ENCODE measurements at places on chromosomes 4 and X.

DNA sequence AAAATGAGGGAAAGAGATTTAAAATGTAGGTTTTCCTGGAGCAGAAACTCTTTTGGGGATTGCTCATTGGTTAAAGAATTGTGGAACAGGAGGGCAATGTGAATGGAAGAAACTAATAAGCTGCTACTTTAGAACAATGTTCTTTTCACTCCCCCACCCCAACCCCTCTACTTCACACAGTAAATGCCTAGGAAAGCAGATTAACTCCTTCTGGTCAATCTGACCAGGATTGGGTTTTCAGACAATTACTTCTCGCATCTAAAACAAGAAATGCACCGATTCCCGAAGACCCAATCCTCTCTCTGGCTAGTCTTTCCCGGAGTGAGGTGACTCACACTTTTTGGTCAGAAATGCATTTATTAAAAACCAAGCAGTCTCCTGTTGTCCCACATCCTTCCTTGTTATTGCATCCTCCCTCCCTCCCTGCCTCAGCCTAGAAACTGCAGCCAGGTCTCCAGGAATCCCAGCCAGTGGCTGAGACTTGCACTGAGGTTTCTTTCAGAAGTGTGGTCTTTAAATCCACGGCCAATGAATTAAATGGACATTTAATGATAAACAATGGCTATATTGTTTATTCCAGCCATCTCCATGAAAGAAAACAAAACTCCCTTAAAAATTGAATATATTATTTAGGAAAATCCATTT lies 21.4 kb downstream of the MFAP3L start:
- DNase-seq: no peak

GRCh38 chr4:147853706-147854105 lies 121.8 kb downstream of the ARHGAP10 start:
- no peak for DNase-seq

- no peak for DNase-seq
Measured at GRCh38 chr4:182862921-182863320, 54.3 kb downstream of the DCTD start.

- peak; percentile 70 for DNase-seq
Measured at GRCh38 chr4:25180524-25181131, 20.4 kb upstream of the SEPSECS start.

GRCh38 chrX:110045421-110045820 lies 42.5 kb downstream of the TMEM164 start:
- no peak for DNase-seq

GRCh38 chrX:12002876-12003275 lies 135.4 kb upstream of the FRMPD4 start:
- DNase-seq: no peak

DNA sequence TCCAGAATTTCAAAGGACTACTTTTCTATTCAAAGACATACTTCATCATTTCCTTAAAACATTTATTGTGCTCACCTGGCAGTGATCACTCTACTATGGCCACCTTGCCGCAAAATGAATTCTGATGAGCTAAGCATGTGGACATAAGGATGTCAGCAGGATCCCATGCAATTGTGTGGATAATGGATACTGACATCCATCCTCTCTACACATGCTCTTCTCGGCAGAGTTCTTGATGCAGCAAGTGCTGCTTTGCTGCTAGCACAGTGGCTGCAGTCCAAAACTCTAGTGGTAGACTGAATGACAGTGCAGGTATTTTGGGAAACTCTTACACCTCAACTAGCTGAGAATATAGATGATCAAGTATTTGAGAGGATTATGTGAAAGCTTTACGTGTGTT lies 168.0 kb downstream of the BANK1 start:
- no peak for DNase-seq

DNA sequence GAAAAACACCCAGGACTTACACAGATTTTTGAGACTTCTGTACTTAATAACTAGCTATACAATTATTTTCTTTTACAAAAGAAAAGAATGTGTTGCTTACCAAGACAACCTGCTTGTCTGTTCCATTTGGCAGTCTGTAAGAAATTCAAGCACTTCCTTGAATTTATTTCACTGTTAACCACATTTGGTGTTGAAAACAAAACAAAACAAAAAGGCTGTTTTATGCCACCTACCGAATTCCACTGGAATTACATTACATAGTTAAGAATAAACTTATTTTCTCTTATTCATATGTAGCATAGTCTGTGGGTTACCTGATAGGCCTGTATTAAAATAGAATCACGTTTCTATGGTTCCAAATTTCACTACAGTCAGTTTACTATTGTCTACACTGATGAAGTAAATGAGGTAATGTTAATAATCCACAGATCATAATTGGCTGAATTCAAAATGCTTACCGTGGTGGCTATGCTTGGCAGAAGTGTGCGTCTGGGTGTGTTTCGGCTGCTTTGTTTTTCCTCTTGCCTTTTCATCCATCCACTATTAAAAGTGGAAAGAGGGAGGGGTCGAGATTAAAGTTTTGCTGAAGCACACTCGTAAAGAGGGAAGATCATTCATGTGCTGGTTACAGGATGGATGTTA lies at the start of gene TLR1:
TLR1 (minus strand) TSS at position 138 of the 642 bp plus-strand sequence. CDS start 5,960 bp downstream, outside the sequence.
- peak; percentile 80 for DNase-seq

DNA sequence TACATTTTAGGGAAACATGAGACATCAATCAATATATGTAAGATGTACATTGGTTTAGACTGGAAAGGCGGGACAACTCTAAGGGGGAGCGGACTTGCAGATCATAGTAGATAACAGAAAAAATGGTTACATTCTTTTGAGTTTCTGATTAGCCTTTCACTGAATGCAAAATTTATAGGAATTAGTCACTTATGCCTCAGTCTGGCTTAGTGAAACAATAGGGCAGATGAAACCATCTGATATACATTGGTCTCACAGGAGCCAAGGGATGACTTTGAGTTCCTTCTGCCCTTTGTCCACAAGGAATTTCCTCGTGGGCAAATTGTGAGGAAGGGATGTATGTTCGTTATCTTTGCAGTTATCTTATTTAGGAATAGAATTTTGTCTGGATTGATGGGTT lies 128.2 kb downstream of the ARSF start:
- no peak for DNase-seq

DNA sequence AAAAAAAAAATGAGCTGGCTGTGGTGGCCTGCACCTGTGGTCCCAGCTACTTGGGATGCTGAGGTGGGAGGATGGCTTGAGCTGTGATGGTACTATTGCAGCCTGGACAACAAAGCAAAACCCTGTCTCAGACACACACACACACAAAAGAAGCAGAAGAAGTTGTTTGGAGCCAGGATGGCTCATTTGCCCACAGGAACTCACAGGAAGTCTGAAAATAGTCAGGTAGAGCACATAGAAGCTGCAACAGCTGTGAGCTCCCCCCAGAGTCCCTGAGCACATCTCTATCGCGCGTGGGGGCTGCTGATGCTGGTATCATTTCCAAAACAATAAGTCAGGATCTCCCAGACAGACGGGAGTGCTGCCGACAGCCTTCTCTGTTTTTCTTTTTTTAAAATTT lies 13.4 kb upstream of the DHRSX start:
- DNase-seq: no peak

DNA sequence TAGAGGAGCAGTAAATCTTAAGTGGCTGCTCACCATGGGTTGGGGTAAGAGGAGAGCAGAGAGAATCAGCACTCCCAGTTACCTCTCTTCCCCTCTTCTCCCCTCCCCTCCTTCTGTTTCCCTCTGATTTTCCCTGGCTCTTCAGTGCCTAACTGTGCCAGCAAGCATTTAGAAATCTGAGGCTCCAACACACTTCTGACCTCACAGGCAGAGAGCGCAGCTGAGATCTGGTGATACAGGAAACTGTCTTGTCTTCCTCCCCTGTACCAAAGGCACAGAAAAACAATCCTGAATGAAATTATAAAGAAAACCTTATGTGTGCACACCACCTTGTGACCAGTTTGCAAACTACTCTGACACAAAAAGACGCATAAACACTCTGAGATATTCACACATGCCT lies 82.4 kb upstream of the SMIM10 start:
- DNase-seq: peak; percentile 72

DNA sequence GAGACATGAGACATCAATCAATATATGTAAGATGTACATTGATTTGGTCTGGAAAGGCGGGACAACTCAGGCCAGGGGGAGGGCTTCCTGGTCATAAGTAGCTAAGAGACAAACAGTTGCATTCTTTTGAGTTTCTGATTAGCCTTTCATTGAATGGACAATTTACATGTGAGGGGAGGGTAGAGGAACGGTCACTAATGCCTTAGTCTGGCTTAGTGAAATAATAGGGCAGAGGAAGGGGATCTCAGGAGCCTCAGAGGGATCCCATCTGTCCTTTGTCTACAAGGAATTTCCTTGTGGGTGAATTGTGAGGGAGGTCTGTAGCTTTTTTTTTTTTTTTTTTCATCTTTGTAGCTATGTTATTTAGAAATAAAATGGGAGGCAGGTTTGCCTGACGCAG lies 88.3 kb downstream of the GK start:
- no peak for DNase-seq

DNA sequence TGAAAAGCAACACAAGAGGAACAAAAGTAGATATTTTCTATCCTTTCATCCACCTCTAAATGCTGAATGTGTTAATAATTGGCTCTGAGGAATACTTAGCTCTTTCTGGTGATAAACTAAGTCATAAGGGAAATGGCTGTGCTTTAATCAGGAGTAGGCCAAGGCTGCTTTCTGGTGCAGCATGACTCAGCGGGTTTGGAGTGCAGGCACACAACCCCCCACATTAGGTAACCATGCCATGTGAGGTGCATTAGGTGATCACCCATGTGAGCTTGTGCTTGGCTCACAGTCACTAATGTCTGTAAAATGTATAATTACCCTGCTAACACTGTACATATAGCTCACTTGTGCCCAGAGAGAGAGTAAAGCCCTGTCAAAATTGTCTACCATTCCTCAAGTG lies 57.2 kb downstream of the USP38 start:
- no peak for DNase-seq

DNA sequence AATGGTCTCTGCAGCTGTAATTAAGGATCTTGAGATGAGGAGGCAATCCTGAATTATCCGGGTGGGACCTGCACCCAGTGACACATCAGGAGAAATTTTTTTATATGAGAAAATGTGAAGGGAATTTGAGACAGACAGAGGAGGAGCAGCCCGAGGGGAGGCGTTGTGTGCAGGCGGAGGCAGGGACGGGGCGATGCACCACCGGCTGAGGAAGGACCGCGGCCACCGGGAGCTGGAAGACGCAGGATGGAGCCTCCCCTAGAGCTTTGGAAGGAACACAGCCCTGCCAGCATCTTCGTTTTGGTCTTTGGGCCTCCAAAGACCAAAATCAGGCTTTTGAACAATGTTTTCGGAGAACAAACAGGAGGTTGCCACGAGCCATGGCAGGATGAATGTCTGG lies 85.0 kb upstream of the ADRA2C start:
- DNase-seq: no peak

GRCh38 chr4:82776925-82777542 lies 21.6 kb downstream of the SCD5 start:
- DNase-seq: no peak

- DNase-seq: no peak
Measured at GRCh38 chr4:1080961-1081688, 32.2 kb downstream of the RNF212 start.

DNA sequence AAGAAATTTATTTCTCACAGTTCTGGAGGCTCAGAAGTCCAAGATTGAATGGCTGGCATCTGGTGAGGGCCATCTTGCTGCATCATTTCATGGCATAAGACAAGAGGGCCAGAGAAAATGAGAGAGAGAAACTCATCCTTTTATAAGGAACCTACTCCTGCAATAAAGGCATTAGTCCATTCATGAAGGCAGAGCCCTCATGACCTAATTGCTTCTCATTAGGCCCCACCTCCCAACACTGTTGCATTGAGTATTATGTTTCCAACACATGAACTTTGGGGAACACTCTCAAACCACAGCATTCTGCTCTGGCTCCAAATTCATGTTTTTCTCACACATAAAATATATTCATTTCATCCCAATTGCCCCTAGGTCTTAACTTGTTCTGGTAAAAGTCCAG lies 14.2 kb downstream of the RNF175 start:
- DNase-seq: no peak

- no peak for DNase-seq
Measured at GRCh38 chr4:55604996-55605395, 13.0 kb upstream of the PDCL2 start.
